ENCODE measurements at places on chromosomes 7 and 10.

GRCh38 chr10:66639371-66639770 is 286.5 kb upstream of the LRRTM3 start:
- no peak for DNase-seq

GRCh38 chr10:30786131-30786530 is 156.6 kb upstream of the LYZL2 start:
- no peak for DNase-seq

DNA sequence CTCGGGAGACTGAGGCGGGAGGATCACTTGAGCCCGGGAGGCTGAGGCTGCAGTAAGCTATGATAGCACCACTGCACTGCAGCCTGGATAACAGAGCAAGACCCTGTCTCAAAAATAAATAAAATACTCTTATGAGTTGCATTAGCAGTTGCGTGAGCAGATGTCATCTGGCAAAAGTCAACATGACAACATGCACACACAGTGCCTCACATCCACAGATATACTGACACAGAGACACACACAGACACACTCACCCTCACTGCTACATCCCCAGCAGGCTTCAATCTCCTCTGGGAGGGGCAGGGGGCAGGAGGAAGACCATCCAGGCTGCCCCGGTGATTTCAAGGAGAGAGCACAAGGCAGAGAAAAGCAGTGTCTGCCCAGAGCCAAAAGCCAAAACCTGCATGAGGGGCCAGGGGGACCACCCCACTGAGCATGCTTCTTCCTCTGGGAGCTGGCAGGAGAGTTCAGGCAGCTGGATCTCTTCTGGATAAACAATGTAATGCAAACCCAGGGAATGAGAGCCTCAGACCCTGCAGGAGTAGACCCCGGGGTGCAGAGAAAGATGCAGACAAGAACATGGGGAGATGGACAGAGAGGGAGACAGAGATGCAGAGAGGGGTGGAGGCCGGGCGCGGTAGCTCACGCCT is 9.6 kb upstream of the ELN start:
- DNase-seq, result no peak

GRCh38 chr7:36966636-36967035 is 242.3 kb upstream of the AOAH start:
- DNase-seq, result no peak

DNA sequence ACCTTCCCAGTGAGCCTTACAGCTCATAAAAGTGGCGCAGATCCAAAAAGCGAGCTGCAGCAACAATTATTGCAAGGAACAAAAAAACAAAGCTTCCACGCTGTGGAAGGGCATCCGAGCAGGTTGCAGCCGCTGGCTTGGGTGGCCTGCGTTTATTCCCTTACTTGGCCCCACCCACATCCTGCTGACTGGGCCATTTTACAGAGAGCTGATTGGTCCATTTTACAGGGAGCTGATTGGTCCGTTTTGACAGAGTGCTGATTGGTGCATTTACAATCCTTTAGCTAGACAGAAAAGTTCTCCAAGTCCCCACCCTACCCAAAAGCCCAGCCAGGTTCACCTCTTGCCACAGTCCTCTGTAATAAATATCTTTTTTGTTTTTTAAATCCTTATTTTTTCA is 85.1 kb downstream of the ADCYAP1R1 start:
- no peak for DNase-seq

- DNase-seq, result no peak
Observed at GRCh38 chr10:102148275-102148674, 3.9 kb upstream of the NOLC1 start.

- DNase-seq, result no peak
Observed at GRCh38 chr7:98852826-98853225, 17.0 kb downstream of the TMEM130 start.

All from activated naive CD4-positive, alpha-beta T cell (primary cell).